ENCODE measurements at places on chromosomes 11 and 22.
A peak's percentile ranks its signal among the peaks of the same experiment; 100 is the strongest.

GRCh38 chr11:133545199-133545803 lies 13.0 kb upstream of the OPCML start:
- ATAC-seq = no peak

- ATAC-seq = no peak
Measured at GRCh38 chr11:11076276-11076675, 218.4 kb upstream of the ZBED5 start.

GRCh38 chr11:72150882-72151281 lies 15.4 kb downstream of the FOLR3 start:
- no peak for ATAC-seq

- no peak for ATAC-seq
Measured at GRCh38 chr22:42595434-42595833, 19.2 kb downstream of the POLDIP3 start.

GRCh38 chr11:14384338-14384737 lies 25.4 kb upstream of the RRAS2 start:
- no peak for ATAC-seq

GRCh38 chr11:119509282-119509841 lies 86.4 kb upstream of the THY1 start:
- ATAC-seq = no peak

DNA sequence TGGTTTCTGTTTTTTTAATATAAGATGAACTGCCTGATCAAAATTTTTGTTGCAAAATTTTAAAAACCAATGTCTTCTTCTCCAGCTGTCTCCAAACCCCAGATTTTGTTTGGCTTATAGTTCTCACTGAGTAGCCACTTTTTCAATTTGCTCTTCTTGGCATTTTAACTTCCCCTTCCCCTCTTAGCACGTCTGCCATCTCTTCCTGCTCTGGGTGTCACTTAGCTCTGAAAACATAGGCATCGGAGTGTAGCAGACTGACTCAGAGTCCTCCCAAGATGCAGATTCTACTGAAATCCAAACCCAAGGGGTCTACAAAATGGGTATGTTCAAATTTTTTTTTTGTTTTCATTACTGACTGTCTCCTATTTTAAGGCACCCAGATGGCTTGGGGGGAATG lies 270.3 kb upstream of the KIRREL3 start:
- no peak for ATAC-seq

GRCh38 chr22:47315862-47316419 lies 553.5 kb downstream of the TBC1D22A start:
- no peak for ATAC-seq

DNA sequence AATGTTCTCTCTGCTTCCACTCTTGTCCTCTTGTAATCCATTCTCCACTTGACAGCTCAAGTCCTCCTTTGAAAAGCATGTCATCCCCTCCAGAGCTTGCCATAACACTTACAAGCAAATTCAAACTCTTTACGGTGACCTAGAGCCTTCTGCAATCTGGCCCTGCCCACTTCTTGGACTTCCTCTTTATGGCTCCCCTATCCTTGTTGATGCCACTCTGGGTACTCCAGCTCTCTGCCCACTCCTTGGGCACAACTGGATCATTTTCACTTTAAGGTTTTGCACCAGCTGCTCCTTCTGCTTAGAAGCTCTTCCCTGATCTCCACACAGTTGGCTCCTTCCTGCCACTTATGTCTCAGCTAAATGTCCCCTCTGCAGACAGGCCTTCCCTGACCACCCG lies 217.9 kb downstream of the DSCAML1 start:
- ATAC-seq = no peak

DNA sequence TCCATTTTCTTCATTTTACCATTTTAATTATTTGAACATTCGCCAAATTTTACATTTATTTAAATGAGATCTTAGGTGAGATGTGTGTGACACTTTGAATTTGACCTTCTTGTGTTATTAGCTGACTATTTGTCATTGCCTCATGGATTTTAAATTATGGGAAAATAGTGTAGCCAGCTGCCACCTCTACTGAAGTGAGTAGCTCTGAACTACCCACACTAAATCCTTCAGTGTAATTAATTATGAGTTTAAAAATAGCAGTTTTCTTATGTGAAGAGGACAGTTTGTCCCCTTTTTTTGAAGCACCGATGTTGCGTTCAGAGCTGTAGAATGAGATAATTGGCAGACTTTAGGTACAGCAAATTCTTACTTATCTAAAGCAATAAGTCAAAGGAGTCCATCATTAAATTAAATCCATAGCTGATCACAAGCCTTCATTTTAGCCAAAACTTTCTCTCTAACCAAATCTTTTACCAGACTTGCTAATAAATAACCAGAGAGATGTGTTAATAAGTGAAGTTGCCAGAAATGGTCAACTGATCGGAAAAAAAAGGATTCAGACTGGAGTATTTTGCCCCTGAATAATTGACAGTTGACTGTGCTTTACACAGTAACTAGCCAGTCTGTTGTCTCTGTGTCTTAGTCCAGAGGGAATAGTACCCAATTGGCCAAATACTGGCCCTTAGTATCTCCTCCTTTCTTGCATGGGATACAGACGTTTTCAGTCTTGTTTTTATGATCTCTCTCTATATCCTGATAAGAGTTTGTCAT lies 75.0 kb downstream of the ZC3H12C start:
- no peak for ATAC-seq

DNA sequence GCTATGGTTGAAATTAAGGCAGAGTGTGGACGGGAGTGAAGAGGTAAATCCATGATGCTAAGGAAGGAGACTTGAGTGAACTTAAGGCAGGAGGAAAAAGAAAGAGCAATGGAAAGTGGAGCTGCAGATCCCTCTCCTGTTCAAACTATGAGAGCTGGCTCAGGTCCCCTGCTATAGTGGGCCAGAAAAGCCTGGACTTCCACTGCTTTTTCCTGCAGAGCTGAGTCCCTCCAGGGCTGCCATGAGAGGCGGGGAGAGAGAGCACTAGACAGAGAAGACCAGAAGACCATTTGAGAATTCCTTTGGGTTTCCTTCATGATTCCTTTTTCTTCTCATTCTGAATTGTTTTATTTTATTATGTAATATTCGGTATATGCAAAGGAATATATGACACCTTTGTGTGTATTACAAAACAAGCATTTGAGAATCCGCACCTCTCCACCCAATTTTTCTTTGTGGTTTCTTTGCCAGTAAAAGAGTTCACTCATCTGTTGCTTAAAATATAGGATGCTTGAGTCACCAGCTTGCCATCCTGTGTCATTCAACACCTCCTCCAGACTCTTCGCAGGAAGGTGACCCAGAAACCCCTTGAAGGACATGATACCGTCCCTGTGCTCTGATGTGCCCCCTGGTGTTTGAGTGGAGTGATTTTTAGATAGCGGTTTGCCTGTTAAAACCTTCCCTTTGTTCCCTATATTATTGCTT lies 24.4 kb downstream of the SREBF2 start:
- ATAC-seq = peak; percentile 62

DNA sequence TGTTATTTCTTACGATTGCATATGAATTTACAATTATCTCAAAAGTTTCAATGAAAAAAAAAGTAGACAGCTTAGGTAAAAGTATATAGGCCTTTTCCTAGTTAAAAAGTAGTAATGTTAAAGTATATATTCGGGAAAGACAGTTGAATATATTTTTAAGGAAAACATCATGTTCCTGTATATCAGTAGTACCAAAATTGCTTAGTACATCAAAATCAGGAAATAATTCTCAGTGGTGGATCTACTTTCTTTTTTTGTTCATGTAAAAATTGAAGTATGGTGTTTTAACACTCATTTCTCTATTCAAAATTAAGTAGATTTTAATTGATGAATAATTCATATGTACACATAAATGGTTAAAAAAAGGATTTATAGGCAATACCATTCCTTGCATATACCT lies 73.9 kb downstream of the USP47 start:
- ATAC-seq = no peak

GRCh38 chr11:34299284-34299972 lies 58.4 kb downstream of the ABTB2 start:
- no peak for ATAC-seq

DNA sequence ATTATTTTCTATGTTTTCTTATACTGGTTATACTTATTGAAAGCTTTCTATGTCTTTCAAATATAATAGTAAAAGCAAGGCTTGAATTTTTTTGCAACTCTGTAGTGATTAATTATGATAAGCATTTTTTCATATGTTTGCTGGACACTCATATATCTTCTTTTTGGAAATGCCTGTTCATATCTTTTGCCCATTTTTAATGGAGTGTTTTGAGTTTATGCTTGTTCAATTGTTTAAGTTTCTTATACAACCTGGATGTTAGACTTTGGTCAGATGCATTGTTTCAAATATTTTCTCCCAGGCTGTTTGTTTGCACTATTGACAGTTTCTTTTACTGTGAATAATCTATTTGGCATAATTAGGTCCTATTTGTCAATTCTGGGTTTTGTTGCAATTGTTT lies 11.9 kb downstream of the OR52H1 start:
- ATAC-seq = no peak

DNA sequence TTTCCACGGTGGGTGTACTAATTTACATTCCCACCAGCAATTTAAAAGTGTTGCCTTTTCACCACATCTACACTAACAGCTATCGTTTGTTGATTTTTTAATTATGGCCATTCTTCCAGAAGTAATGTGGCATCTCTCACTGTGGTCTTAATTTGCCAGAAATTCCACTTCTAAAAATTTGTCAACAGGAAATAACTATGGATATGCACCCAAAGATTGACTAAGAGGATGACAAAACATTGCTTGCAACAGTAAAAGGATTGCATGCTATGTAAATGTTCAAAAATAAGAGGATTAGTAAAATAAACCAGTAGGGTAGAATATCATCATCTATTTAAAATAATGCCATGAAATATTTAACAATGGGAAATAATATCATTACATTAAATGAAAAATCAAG lies 219.5 kb downstream of the DCDC1 start:
- no peak for ATAC-seq

DNA sequence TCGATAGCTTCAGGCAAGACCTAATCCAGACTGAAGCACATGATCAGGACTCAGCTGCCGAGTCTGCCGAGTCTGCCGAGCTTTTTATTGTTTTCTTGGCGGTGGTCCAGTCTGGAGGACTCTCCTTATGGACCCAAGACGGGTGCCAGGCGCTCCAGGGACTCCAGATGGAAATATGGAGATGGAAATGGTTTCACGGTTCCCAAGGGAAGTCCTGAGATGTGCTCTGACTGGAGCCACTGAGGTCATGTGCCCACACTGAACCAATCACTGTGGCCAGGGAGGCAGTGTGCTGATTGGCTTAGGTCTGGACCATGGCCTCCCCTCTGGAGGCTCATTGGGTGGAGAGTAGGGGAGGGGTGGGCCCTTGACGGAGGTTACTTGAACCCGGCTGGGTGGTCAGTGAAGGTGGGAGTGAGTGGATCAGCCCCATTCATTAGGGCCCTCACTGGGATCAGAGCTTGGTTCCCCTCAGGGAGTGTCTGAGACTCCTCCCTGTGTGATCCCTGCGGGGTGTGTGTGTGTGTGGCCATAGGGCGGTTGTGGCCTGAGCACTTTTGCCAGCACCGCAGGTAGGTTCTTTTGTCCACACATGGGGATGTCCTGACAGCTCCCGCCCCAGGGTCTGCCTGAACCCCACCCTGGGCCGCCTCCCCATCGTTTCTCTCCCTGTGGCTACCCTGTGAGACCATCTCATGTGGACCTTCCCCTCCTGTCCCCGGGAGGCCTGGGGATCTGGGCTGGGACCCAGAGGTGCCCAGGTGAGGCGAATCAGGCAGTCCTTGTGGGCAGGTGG lies 14.0 kb downstream of the RPS6KA4 start:
- ATAC-seq = peak; percentile 100

Measured in SK-N-SH treated with all-trans-retinoic acid at 6 μM for 48 hours (cell line).